ENCODE measurements at places on chromosomes 12 and 14. TPM values are rescaled to one million over a fixed set of nuclear protein-coding genes. Genes with fewer than 3 reads are reported as not detected.

Gene TPPP2
- total RNA-seq: 0.71 TPM

Gene MUCL1
- 1,089 TPM for total RNA-seq

- no peak for DNase-seq
These were observed 112.1 kb upstream of the OVCH1 start for GRCh38 chr12:29609431-29610215.

Gene TSHR
- total RNA-seq: 1.8 TPM

GRCh38 chr12:94762259-94762942 is 112.0 kb upstream of the TMCC3 start:
- no peak for DNase-seq

- DNase-seq: no peak
These were observed 6.3 kb downstream of the TMEM179 start for GRCh38 chr14:104598039-104598909.

Gene SMAGP
- 36.7 TPM for total RNA-seq

Gene MYO1H
- total RNA-seq: not detected

Gene DACT1
- total RNA-seq: 6.7 TPM

Gene KIF5A
- 0.08 TPM for total RNA-seq

DNA sequence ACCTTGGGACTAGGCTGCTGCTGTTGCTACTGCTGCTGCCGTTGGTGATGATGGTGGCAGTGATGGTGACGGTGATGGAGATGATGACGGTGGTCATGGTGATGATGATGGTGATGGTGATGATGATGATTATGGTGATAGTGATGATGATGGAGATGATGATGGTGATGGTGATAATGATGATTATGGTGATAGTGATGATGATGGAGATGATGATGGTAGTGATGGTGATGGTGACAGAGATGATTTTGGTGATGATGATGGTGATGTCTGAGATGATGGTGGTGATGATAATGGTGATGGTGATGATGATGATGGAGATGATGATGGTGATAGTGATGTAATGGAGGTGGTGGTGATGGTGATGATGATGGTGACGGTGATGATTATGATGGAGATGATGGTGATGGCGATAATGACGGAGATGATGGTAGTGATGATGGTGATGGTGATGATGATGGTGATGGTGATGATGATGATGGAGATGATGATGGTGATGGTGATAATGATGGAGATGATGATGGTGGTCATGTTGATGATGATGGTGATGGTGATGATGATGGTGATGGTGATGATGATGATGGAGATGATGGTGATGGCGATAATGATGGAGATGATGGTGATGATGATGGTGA is 156.8 kb upstream of the PWP1 start:
- no peak for DNase-seq

- no peak for DNase-seq
These were observed 55.4 kb upstream of the FUT8 start for GRCh38 chr14:65357113-65357512.

DNA sequence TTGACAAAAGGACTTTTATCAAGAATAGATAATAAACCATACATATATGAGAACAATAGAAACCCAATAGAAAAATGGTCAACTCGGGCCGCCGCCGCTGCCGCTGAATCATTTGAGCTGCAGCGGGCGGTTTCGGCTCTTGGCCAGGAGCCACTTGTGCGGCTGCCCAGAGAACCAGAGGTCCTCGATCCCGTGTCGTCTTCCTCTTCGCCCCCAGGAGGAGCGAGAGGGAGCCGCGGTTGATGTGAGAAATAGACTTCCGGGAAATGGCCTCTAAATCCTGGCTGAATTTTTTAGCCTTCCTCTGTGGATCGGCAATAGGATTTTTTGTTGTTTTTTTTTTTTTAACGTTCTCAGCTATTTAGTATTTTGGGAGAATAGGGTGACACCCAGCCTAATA is 44.8 kb downstream of the CPSF6 start:
- peak; percentile 91 for DNase-seq

DNA sequence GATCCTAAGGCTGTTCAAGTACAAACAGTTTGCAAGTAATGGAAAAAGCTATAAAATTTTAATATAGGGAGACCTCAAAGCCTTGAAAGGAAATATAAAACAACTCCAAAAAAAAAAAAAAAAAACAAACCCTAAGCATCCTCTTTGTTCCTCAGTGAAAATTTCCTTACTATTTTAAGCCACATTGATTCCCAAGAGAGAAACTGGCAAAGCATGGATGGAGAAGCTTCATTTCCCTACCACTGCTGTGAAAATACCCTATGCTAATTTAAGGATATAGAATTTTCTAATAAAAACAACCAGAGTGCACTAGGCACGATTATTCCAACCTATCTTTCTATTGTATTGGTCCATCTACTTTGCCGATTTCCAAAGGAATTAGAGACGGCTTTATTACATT is 283.1 kb downstream of the CACNA1C start:
- no peak for DNase-seq

Gene LRRIQ1
- total RNA-seq: not detected

DNA sequence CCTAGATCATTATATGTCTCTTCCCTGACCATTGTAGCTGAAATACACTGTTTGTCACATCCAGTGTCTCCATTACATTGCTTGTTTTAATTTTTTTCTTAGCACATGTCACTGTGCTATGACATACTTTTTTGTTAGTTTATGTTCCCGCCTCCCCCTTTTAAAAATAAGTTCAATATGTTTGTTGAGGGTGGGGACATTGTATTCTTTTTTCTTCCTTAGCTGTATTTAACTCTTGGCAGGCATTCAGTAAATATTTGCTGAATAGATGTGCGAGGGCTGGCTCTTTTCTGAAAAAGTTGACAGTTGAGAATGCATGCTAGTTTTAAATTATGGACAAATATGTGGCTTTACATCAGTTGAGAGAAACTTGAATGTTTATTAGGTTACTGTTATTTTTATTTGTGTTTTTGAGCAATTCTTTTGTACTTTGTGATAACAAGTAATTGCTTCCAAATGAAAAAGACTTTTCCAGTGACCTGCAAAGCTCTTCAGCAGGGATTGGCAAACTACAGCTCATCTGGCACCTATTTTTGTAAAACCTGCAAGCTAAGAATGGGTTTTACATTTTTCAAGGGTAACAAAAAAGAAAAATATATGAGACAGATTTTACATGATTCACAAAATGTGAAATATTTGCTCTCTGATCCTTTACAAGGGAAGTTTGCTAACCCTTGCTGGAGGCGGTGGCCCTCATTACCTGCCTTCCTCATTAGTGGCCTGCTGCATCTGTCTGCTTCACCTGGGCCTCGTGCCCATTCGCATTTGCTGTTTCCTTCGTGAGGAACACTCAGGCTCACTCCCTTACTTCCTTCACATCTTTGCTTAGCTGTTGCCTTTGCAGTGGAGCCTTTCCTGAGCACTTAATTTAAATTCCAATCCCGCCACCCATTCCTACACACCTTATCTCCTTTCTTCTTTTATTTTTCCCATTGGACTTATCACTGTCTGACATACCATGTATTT is 229.4 kb downstream of the ERC1 start:
- DNase-seq: no peak

Gene TMEM52B
- not detected for total RNA-seq

DNA sequence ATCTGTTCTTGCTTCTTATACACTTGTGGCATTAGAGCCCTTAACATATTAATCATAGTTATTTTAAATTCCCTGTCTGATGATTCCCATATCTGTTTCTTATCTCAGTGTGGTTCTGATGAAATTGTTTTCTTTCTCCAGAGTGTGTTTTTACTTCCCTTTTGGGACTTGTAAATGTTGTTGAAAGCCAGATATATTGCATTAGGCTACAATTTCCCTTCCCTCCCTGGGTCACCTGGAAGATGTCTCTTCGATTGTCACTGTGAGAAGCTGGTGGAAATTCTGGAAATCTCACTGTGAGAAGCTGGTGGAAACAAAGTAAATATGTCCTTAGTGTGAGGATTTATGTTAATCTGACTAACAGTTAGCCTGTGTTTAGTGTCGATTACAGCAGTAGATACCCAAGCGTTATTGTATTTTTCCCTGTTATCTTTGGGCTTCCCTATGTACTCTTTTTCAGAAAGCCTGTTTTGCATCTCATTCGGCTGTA is 717.3 kb downstream of the TRHDE start:
- DNase-seq: no peak

GRCh38 chr12:30251546-30251945 is 444.1 kb downstream of the IPO8 start:
- no peak for DNase-seq

Data from lower leg skin (tissue), 4 donors.